CD4-positive, alpha-beta T cell treated with Interleukin-17A for 4 hours (primary cell): ENCODE measurements at places on chromosomes 2 and 18.

DNA sequence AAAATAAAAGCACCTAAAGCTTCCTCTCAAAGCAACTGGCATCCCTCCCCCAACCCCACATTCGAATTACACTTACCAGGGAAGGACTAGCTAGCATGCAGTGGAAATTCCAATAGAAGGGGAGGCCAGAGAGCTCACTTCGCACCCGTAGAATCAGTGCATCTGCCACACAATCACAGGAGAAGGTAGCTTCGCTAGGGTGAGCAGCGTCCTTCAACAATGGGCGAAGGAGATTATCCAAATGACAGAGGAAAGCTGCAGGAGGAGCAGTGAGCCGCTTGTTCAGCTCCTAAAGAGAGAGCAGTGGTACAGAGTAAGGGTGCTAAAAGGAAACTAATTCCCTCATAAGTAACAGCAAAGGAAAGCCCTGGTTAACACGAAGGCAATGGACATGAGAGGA, 3.2 kb downstream of the NHEJ1 start:
- no peak for DNase-seq

- DNase-seq: no peak
Observed at GRCh38 chr2:207236156-207236935, 70.6 kb upstream of the KLF7 start.

- DNase-seq: no peak
Observed at GRCh38 chr2:175926272-175926671, 75.8 kb downstream of the LNPK start.

- no peak for DNase-seq
Observed at GRCh38 chr2:122856696-122857095, 1101.2 kb downstream of the TSN start.
